ENCODE measurements at places on chromosomes 11 and 22.

- no peak for DNase-seq
These were observed 2.5 kb downstream of the DDIAS start for GRCh38 chr11:82903843-82904586.

DNA sequence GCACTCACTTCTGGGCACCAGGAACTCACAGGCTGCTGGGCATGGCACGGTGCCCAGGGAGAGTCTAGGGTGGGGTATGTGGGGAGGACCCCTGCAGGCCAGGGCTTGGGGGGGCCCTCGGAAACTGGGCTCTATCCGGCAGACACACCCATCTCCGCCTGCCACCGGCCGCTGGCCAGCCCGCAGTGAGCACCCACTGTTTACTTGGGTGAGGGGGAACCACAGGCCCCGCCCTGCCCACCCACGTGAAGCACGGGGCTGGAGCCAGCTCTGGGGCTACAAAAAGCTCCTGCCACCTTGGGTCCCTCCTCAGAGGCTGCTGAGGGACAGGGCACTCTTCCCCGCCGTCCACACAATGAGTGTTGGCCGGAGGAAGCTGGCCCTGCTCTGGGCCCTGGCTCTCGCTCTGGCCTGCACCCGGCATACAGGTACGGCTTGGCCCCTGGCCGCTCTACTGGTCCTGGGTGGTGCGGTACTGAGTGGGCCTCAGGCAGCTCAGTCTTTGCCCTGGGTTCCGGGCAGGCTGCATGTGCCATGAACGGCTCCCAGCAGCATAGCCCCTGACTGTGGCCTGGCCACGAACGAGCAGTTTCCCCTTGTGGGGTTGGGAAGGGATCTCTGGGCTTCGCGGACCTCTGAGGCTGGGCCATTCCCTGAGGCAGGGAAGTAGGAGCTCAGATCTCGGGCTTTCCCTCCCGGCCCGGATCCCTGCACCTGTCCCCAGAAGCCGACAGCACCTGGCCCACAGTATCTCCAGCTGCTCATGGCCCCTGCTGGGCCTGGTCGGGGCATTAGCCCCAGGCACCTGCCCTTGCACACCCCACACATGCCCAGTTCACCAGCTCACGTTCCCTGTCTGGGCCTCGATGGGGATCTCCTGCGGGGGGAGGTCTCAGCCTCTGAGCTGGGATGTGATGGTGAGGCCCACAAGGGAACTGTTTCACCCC is at the start of gene MUC5AC:
Gene MUC5AC, plus strand, starts transcription at position 309 of the 947 bp plus-strand sequence. Its CDS starts 47 bp downstream, at position 356.
- no peak for DNase-seq

- no peak for DNase-seq
These were observed 12.1 kb upstream of the SF1 start for GRCh38 chr11:64790205-64791095.

- DNase-seq: peak; percentile 92
These were observed 36.3 kb downstream of the BCR start for GRCh38 chr22:23216461-23217170.

GRCh38 chr11:11760838-11761237 is 80.9 kb upstream of the USP47 start:
- no peak for DNase-seq
